ENCODE measurements at places on chromosomes 4 and X.

DNA sequence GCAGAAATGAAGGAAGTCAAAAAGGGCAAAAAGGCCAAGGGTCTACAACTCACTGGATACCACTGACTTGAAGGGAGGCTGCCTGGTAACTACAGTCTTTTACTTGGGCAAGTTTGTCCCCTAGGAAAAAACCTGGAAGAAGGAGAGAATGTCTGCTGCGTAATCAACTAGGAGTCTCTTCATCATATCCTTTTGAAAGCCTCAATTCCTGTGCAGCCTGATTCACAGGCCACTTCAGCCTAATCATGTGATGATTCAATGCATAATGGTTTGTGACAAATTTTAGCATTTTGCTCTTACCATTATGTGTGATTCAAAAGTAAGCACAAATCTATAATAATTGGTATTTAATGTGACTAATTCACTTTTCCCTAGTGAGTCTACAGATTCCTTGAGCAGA lies 273.6 kb downstream of the FRMPD4 start:
- DNase-seq, result peak; percentile 56

DNA sequence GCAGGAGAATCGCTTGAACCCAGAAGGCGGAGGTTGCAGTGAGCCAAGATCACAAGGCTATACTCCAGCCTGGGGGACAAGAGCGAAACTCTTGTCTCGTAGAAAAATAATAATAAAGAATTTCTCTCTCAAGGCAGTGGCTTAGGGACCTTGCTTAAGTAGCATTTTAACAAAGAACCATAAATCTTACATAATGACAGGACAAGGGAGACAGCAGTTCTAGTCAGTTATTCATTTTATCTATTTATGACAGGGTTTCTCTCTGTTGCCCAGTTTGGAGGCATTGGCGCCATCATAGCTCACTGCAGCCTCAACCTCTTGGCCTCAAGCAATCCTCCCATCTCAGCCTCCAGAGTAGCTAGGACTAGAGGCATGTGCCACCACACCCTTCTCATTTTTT lies 31.9 kb upstream of the NOCT start:
- DNase-seq, result no peak

DNA sequence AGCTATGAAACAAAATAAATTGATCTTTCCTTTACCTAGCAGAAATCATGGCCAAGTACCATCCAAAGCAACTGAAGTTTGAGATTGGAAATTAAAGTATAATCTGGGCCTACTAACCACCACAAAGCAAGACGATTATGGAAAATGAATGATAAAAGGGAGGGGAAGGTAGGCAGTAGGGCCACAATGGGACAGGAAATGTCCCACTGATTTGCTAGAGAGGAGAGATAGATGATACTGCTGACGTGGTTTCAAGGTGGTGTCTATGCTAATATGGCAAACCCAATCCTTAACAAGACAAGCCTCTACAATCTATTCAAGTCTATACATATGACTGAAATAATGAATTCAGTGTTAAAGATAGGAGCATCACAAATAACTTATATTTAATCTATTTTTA lies 6.1 kb downstream of the TMPRSS11F start:
- no peak for DNase-seq

DNA sequence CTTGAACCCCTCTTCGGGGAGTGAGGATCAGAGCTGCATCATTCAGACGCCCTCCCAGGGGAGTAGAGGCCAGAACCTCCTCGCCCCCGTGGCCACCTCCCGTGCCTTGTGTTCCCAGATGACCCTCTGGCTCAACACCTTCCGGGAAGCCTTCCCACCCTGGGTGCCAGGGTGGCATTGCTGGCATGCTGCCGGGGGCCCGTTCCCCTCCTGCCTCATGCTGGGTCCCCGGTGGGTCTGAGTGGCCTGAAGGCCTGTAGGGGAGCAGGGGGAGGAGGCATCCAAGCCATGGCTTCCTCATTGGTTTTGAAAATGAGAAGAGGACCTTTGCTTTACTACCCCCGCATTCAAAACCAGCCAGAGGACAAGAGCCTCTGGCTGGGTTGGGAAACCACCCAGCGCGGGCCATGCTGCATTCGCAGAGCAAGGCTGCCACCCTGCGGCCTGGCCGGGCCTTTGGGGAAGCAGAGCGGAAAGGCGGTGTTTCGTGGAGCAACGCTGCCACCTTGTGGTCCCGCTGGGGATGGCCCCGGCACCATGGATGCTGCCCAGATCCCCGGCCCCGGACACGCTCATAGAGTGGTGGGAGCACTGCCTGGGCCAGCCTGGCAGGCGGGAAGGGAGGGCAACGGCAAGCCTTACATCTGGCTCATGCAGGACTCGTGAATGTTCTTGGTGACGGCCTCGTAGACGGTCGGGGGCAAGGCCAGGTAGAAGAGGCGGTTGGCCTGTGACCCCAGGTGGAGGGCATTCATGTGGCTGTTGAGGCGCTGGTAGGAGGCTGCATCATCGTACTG lies 11.9 kb downstream of the G6PD start:
- peak; percentile 86 for DNase-seq

DNA sequence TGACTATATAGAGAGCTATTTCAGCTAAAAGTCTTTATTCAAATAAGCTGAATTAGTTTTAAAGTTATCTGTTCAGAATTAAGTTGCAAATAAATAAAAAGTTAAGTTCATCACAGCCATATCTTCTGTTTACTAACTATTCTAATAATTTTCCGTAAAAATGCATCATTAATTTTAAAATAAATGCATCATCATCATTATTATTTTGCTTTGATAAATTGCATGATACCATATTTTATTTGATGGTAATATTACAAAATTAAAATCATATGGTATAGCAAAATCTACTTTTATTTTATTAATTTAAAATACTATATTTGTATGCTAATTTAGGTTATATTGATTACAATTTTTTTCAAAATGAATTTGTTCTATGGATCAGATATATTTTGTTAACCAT lies 357.3 kb upstream of the NDST4 start:
- no peak for DNase-seq

- peak; percentile 98 for DNase-seq
Observed at GRCh38 chr4:14168919-14169318, 541.4 kb upstream of the BOD1L1 start.

- DNase-seq, result no peak
Observed at GRCh38 chrX:56817179-56817578, 88.1 kb downstream of the NBDY start.

DNA sequence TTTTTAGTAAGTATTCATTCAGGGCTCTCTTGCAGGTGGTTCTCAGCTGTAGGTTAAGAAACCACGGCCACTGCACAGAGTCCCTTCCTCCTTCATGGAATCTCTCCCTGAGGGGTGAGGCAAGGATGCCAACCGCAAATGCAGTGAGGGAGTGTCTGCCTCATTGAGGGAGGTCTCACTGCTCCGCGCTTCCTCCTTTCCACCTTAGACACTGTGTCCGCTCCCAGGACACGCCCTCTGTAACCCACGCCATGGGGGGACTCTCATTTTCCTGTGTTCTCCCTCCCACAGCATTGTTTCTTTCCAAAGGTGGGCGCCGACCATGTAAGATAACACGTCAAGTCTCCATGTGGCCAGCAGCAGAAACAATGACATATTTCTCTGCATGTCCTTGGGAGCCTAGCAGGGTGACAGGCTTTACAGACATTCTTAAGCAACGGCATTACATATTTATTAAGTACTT lies 63.2 kb downstream of the SEPSECS start:
- no peak for DNase-seq

GRCh38 chr4:122652379-122652778 lies 31.5 kb upstream of the IL21 start:
- DNase-seq, result peak; percentile 71

GRCh38 chrX:150715184-150715583 lies 22.0 kb downstream of the MTMR1 start:
- peak; percentile 24 for DNase-seq

DNA sequence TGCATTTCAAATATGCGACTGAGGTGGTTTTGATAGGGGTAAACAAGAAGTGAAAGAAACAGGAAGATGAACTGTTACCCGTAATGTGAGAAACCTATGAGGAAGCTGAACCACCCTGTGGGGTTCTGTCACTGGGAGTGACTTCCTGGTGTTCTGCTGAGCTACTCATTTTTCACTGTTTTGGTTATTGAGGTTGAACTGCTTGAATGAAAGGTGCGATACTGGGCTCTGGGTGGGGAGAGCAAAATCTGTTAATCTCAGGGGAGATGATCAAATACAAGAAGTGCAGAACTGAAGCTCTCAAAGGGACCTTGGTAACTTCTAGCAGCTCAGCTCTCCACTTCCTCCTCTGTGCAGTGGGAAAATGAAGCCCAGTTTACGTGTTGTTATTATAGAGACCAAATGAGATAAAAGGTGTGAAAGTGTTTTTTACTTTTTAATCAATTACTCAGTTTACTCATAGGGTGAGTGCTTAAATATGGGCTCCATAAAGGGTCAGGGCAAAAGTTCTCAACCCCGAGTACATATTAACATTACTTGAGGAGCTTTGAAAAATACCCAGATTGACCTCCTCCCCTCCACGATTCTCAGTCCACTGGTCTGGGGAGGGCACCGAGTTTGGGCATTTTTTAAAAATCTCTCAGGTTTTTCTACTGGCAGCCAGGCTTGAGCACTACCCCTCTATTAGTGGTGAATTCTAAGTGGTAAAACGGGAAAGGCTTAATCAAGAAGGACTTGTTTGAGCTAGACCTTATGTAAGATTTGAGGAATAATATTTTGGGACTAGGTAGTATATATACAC lies 66.7 kb downstream of the COQ2 start:
- DNase-seq, result peak; percentile 6

DNA sequence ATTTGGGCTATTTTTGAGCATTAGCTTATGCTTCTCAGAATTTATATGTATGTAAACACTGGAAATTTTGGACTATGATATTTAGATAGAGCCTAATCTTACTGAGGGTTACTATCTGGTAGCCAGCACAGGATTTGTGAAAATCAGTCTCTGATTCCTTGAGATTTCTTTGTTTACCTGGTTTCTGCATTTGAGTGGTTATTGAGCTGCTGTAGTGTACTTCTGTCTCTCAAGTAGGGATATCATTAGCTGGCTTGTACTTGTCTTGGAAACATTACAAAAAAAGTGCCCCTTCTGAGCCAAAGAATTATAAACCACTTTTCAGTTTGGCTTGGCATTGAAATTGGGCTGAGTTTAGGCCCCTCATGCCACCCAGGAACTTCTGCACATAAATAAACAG lies 49.7 kb downstream of the TLL1 start:
- no peak for DNase-seq

DNA sequence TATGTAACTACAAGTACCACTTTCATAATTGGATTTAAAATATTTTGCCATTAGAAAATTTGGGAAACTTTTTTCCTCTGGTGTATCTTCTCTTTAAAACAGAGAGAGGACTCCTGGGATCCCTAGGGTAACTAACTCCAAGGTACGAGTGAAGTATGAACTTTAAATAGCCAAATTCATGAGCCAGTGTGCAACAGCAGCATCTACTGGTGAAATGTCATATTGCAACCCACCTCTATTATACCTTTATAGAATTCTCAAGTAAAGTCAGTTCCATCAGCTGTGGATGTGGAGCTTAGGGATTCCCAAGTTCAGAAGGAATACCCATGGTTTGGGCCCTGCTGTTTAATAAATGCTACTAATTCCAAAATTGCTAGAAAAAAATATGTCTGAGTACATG lies 282.7 kb upstream of the TAPT1 start:
- peak; percentile 9 for DNase-seq

DNA sequence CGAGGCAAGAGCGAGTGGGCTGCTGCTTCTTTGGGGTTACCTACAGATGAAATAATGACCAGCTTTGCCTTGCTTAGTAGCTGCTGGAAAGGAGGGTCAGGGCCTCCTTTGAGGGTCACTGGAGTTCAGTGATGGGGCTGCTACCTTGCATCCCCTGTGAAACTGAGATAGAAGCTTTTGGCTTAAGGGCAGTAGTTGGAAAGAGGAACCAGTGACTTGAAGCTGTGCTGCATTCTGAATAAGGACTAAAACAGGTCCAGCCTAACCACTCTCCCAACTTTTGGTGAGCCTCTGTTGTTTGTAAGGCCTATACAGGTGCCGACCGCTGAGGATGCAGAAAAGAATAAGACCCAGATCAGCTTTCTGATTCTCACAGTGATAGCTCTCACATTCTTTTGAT lies 41.2 kb downstream of the RASL11B start:
- DNase-seq, result no peak

GRCh38 chr4:31692399-31692940 lies 972.3 kb downstream of the PCDH7 start:
- peak; percentile 14 for DNase-seq

- no peak for DNase-seq
Observed at GRCh38 chrX:6599230-6599860, 64.4 kb upstream of the VCX3A start.

DNA sequence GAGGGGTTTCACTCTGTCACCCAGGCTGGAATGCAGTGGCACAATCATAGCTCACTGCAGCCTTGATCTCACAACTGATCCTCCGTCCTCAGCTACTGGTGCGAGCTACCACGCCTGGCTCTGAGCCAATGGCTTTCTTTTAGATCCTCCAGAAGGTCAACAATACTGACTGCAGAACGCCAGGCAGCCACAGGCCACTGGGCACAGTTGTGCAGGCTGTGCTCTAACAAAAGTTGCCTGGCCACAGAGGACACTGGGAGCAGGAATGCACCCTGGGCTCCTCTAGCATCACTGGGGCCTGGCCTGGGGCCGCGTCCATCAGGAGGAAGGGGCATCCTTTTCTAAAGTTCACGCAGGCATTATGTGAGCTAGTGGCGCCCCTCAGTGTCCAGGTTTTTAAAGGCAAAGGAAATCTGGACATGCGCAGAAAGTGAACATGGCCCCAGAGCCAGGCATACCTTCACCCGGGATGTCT lies 14.9 kb upstream of the PORCN start:
- peak; percentile 60 for DNase-seq

GRCh38 chrX:154799556-154800348 lies 5.5 kb downstream of the MPP1 start:
- DNase-seq, result no peak

- DNase-seq, result no peak
Observed at GRCh38 chr4:7154351-7154981, 37.9 kb upstream of the SORCS2 start.

DNA sequence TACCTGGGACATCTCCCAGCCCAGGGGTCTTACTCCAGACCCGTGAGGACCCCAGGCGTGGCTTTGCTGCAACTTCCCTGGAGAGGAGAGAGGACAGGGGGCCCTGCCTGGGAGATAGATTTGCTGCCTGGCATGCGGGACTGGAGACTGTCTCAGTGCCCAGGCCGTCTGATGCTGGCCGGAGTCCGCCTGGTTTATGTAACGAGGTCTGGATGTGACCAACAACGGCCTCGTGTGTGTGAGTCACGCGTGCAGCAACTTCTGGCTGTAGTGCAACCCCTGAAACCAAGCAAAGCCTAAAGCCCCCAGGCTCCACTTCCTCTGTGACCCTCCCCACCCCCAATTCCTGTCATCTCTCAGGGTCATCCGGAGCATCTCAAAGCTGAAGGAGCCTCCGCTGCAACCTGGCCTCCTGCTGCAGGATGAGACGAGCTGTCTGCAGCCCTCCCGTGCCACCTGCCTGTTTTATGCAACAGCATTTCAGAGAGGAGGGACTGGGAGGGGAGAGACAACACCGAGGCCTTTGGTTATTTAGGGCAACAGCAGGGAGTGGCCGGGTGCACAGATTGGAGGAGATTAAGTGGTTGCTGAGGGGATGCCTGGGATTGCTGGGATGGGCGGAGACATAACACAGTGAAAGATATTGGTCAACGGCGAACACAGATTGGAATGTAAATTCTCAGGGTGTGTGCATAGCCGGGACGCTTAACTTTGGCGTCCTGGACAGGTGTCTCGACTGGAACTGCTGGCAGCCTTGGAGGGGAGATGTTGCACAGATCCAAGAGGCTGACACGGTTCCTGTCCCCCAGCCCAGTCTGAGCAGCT lies 16.0 kb downstream of the XG start:
- DNase-seq, result peak; percentile 10

- DNase-seq, result peak; percentile 66
Observed at GRCh38 chrX:153474718-153475117, 4.3 kb upstream of the HAUS7 start.
